ENCODE measurements at places on chromosomes 12 and 14.

- peak; percentile 48 for DNase-seq
These were observed 455.6 kb upstream of the TMPO start for GRCh38 chr12:98059659-98060343.

- DNase-seq = no peak
These were observed 27.2 kb downstream of the NOC4L start for GRCh38 chr12:132171293-132171967.

DNA sequence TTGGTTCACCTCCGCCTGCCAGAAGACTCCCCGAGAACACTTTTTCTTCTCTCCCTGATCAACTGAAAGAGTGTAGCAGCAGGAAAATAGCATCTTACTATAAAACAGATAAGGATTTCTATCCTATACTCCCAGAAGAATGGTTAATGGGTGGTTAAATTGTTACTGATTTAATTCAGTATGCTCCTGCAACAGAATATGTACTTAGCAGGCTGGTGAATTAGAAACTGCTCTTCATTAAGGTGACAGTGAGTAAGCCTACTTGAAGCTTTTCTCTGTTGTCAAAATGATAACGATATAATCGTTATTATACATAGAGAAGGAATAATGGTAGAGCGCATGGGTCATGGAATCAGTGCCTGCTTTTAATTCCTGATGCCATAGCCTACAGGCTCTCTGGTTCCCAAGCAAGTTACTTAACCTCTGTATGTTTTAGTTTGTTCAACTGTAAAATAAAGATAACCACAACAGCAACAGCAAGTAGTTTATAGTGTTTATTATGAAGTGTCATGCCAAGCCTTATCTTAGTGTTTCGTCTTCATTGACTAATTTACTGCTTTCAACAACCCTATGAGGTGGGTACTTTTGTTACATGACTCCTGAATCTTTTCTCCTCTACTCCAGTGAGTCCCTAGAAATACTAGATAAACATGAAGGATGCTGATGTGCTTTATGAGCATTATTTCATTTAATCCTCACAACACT, 392.6 kb downstream of the CCDC91 start:
- no peak for DNase-seq

GRCh38 chr14:61528591-61529021, 166.7 kb upstream of the HIF1A start:
- DNase-seq = no peak

DNA sequence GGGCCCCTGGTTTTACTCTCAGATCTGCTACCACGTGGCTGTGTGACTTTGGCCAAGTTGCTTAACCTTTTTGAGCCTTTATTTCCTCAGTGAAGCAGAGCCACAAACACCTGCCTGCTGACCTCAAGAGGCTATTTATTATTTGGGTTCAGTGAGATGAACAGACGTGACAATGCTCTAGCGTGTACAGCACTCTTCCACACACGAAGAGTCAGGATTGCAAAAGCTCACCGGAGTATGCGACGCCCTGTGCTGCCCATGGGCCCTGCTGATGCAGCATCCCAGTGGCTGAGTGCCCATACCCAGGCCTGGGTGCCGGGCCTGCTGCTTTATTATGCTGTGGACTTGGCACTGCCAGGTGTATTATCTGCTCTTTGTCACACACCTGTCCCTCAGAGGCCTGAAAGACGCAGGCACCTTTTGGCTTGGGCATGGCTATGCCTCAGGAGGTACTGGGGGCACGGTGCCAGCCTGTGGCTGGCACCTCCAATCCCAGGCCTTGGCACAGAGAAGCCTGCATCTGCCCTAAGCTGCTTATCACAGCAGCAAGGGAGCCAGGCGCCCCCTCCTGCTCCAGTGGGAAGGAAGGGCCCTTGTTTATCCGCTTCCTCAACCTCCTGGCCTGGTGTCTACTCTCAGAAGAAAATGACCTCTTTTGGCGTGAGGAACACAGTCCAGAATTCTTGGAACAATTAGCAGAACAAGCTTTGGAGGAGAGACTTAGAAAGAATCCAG, 22.3 kb upstream of the TC2N start:
- DNase-seq = peak; percentile 69

GRCh38 chr14:102903248-102903888, 19.1 kb upstream of the AMN start:
- peak; percentile 20 for DNase-seq

GRCh38 chr12:8867009-8867408, 44.6 kb downstream of the A2ML1 start:
- no peak for DNase-seq

DNA sequence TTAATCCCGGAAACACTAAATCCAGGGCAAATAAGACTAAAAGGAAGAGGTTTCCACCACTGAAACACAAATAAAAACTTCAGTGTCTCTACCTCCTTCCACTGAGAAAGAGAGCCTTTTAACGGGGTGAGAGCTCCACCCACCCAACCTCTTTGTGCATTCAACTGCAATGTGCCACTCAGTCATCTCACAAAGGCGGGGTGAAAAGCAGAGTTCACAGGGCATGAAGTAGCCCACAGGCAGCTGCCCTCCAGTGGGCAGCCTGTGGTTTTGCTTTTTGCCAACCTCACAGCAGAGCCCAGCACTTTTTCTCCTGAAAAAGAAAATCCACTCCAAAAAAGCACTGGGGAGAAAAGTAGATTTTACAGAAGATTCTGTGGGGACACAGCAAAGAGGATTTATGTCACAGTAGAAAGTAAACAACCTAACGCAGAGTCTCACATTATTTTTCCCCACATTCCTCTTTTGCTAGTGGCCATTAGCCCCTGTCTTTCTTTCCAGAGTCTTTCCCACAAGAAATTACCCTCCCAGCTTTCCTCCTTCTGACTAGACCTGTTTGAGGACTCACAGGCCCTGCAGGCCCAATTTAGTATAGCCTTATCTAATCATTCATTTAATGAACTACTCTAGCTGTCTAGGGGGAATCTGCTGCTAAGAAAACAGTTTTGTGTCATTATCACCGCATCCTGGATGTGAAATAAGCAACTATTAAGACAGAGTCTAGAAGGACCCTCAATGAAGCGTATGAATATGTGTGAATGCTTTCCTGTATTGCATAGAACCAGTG, 753.8 kb upstream of the FOXG1 start:
- DNase-seq = no peak

- no peak for DNase-seq
These were observed 71.6 kb downstream of the DCAF5 start for GRCh38 chr14:69081271-69081670.

DNA sequence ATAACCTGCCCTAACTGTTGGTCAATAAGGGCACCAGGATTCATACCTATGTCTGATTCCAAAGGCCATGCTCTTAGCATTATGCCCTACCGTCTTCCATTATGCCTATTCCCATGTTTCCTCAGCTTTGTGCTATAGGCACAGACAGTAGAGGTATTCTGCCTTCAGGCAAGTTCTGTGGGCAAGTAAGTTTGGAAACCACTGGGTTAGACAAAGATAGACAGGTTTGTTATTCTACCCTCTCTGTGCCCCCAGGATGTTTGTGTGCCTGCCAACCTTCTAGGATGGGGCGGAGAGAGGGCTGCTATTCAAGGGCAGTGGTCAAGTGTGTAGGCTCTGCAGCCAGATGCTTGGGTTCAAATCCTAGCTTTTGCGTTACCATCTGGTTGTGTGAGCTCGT, 4.6 kb downstream of the RAPGEF3 start:
- no peak for DNase-seq

DNA sequence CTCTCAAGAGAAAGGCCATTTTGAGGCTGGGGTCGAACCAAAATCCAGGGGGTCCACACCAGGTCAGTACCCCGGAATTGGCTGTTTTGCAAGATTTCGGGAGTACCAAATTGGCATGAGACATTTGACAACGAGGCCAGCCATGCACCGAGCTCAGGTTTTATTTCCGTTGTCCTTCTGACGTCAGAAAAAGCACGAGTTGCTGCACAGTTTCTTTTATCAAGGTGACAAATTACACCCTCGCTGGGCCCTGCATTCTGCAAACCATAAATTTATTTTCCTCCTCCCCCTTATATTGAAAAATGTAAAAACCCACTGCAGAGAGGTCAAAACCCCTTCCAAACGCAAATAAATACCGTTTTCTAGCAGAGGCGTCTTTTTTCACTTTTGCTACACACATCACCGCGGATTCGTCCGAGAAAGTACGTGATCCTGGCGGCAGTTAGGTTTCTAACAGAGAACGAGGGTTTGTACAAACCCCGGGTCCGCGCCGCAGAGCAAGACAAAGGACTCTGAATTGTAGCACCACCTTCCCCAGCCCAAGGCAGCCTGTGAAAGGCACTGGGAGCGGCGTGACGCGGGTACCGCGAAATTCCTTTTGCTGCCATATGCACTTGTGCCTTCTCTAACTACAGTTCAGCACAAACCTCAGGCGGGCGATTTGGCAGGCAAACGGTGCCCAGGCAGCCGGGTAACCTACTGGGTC, 1.8 kb downstream of the SLC38A1 start:
- peak; percentile 29 for DNase-seq

- DNase-seq = no peak
These were observed 343.4 kb upstream of the PRICKLE1 start for GRCh38 chr12:42932936-42933335.

DNA sequence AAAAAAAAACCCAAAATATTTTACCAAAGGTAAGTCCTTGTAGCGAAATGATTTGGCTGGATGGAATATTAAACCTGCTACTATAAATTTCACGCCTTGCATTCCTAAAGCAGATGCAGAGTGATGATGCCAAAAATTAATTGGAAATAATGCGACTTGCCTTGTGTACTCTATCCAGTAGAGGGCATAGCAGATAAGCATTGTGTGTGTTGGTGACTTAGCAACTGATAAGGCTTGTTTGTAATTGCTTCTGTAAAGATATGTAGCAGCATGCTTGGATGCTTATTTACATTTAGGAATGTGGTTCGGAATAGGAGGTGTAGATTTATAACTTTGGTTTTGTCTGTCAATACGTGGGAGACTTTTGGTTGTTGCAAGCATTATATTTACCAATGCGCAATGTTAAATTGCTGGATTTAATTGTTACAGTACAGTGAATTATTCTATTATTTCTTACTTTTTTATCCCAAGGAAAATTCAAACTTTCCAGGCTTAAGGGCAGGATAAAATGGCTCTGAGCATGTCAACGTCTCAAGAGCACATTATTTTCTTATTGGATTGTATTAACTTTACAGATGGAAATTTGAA, 80.5 kb downstream of the TMEM260 start:
- DNase-seq = peak; percentile 82

DNA sequence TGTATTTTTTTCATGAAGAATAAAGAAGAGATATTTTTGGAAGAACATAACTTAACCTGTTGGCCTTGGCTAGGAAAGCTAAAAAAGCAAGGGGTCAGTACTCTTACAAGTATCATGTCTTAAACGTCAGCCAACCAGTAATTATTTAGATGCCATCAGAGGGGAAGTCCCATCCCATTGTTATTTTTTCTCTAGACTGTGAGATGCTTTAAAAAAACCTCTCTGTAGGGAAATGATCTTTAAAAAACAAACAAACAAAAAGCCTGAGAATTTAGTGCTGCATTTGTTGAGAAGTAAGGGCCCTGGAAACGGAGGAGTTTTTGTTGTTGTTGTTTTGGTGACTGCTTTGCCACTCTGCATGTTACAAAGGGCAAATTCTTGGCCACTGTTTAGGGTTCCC, 474.0 kb downstream of the ZFP36L1 start:
- DNase-seq = no peak

DNA sequence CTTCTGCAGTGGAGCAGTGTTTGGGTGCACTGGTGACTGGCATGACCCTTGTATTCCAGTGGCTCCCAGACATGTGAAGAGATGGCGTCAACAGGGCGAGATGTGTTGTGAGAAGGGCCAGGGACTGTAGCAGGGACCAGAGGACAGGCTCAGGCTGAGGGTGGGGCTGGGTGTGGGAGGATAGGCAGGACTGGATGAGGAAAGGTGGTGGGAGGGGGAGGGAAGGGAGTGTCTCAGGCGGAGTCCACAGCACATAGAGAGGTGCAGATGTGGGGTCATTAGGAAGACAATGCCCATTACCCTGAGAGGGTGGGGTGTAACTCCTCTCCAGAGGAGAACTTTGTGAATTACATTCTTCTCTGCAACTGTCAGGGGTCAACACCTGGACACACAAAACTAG, 78.5 kb downstream of the DICER1 start:
- DNase-seq = no peak

- no peak for DNase-seq
These were observed 5.0 kb upstream of the MMP19 start for GRCh38 chr12:55847603-55848291.

GRCh38 chr12:93174048-93174447, 203.7 kb upstream of the NUDT4 start:
- no peak for DNase-seq

DNA sequence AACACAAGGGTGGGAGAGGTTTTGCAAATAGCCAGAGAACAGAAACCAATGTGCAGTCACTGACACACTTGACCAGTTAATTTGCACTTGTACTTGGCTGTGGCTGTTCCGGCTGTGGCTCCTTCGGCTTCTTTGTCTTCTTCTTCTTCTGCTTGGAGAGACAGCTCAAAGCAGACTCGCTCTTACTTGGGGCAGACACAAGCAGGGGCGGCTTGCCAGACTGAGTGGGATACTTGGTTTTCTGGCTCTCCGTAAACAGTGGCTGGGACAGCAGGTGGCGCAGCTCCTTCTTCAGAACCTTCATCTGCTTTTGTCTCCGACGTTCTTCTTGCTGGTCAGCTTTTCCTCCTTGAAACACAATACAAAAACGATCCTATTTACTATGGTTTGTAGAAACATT, 25.0 kb downstream of the OTUB2 start:
- no peak for DNase-seq

All from DMS79 (cell line).